ENCODE measurements at places on chromosomes 6 and 20.

- peak; percentile 46 for DNase-seq
Observed at GRCh38 chr6:152124429-152125074, 317.1 kb downstream of the ESR1 start.

DNA sequence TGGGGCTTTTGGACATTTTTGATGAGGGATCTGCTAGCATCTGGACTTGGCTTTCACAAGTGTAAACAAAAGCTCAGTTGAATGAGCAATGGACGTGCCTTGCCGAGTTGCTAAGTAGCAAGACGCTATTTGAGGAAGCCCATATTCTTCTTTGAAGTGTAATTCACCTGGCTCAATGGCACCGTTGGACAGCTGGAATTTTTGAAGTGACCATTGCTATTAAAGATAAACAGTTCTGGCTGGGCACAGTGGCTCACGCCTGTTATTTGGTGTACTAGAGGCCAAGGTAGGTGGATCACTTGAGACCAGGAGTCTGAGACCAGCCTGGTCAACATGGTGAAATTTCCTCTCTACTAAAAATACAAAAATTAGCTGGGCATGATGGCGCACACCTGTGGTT, 88.8 kb upstream of the SOX4 start:
- DNase-seq, result no peak

GRCh38 chr6:22411376-22412105, 114.7 kb upstream of the PRL start:
- no peak for DNase-seq

DNA sequence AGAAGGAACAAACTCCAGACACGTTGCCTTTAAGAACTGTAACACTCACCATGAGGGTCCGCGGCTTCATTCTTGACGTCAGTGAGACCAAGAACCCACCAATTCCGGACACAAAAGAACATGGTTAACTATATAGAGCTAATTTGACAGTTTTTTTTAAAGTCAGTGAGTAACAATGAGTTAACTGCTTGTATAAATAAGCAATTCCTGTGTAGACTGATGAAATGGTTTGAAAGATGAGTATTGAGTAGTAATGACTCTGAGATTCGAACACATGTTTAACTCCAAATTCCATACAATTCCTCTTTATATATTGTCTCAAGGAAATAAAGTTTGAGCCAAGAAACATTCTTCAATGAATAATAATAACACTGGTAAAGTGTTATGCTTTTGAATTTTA, 478.0 kb downstream of the MMUT start:
- DNase-seq, result no peak

DNA sequence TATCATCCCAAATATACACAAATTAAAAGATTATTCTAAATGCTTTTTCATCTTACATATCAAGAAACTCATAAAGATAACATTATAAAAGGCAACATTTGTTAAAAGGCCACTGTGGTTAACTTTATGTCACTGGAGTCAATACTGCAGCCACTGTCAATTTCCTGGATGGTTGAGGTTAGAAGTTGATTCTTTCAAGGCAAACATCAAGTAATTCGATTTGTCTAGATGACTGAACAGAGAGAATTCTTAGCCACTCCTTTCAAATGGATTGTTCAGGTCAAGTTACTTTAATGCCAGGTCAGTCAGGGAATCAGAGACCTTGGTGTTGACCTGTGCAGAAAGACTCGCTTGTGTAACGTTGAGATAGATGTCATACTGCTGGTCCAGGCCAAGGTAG, 44.4 kb upstream of the SIM1 start:
- no peak for DNase-seq

- DNase-seq, result no peak
Observed at GRCh38 chr6:36823421-36824096, 15.7 kb downstream of the CPNE5 start.

DNA sequence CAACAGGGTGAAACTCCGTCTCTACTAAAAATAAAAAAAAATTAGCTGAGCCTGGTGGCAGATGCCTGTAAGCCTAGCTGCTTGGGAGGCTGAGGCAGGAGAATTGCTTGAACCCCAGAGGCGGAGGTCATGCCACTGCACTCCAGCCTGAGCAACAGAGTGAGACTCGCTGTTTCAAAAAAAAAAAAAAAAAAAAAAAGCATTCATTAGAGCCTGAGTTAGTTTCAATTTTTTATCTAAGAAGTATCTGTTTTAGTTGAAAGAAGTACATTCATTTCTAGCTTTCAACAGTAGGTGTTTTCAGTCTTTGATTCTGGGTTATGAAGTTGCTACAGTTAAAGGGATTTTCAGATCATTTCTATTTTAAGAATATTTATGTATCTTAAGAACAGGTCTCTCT, 42.2 kb downstream of the ZNF292 start:
- DNase-seq, result no peak

GRCh38 chr6:109008054-109008453, 86.6 kb downstream of the SESN1 start:
- DNase-seq, result no peak

DNA sequence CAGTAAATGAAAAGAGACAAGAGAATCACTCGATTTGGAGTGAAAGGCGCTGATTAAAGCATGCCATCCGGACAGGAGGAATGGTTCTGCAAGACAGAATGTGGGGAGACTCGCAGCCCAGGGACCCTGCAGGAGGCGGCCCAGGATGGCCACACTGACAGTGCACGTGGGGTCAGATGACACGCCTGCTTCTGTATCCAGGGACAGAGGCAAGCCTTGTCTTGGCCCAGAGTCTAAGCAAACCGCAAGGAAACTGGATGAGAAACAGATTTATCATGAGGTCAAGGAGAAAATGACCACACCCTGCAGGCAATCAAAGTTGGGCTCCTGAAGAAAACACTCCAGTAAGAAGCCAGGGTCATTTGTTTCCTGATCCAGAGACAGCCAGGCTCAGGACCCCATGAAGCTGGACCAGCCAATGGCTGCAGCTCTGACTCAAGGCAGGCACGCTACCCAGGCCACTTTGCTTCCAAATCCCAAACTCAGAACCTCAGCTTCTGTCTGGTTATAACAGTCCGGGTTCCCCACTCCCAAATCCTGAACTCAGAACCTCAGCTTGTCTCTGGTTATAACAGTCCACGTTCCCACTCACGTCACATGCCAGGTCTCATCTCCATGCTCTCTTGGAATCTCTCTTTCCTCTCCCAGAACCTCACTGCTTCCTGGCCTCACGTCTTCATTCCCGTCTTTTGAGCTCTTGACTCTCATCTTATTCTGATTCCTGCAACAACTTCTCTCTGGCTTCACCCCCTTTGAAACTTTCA, 144.9 kb upstream of the THBS2 start:
- no peak for DNase-seq

DNA sequence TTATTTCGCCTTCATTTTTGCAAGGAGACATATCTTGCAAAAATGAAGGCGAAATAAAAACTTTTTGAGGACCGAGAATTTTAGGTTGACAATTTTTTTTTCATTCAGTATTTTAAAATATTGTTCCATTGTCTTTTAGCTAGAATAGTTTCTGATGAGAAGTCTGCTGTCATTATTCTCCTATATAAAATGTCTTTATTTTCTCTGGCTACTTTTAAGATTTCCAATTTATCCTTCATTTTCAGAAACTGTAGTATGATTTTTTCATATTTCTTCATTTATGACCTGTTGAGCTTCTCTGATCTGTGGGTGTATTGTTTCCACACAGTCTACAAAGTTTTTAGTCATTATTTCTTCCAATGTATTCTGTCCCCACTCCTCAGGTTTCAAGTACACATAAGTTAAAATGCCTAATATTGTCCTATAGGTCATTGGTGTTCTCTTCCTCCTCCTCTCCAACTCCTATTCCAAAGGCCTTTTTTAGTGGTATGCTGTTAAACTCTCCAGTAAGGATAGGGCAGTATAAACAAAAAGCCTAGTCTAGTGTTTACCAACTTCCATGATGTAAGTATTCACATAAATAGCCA, 15.7 kb downstream of the AHI1 start:
- DNase-seq, result peak; percentile 41

DNA sequence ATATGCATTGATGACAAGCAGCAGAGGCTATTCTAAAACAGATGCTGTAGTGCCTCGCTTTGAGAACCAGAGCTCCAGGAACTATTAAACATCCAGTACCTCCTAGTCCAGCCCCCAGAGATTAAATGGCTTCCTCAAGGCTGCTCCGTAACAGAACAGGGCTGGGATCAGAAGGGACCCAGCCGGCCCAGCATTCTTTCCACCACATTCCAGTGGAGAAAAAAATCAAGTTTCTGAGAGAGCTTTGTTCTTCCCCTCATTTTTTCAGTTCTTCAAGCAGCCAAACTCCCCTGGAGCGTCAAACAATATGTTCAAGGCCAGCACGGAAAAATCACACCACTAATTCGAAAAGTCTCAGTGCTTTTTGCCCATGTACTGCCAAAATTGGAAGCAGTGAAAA, 5.8 kb upstream of the STMND1 start:
- no peak for DNase-seq
